ENCODE measurements at places on chromosomes 6 and 20.
A peak's percentile ranks its signal among the peaks of the same experiment; 100 is the strongest.

- DNase-seq: no peak
Measured at GRCh38 chr20:60869625-60870024, 382.4 kb upstream of the CDH4 start.

- DNase-seq: no peak
Measured at GRCh38 chr6:3635482-3635881, 116.0 kb downstream of the PXDC1 start.

DNA sequence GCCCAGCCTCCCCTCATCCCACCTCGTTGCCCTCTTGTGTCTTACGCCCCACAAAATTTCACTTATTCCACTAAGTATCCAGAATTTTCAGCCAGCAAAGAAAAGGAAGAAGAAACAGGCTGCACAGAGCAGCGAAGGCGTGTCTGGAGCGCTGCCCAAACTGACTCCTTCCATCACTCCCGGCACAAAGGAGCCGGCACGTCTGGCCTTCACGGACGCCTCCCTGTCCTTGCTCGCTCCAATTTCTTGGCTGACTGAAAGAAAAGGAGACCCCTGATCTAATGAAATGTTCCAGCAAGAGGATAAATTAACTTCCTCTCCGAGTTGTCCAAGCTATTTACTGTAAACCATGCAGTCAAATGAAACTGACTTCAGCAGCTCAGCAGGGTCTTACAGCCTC lies 152.3 kb upstream of the CDH4 start:
- DNase-seq: no peak

DNA sequence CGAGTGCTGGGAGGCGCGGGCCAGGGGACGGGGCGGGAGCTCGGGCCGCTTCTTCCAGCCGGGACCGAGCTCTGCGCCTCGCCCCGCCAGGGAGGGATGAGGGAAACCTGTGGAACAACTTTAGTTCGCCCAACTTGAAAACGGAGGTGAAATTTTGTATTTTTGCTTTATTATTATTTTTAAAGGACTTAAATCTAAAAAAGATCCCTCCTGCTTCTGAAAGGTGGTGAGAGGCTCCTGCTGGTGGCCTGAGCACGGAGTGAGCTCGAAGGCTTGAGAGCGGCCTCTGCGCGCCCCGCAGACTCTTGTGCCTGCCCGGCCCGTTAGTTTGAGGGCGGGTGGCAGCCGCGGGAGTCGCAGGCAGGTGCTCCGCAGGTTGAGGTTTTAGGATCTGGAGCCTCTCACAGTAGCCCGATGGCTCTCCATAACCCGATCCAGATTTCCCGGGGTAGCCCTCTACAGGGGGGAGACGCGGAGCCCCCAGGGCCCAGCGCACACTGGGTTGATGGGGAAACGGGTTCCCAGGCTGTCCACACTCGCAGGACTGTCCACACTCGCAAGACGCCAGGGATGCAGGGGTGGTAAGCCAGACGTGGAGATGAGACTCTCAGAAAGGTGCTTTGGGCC lies 46.2 kb upstream of the SUPT3H start:
- no peak for DNase-seq

GRCh38 chr20:34825530-34826362 lies at the start of gene NCOA6:
Gene NCOA6 (minus strand): TSS chr20:34825651. CDS start chr20:34782355, 43,296 bp downstream.
- DNase-seq: peak; percentile 71

- DNase-seq: no peak
Measured at GRCh38 chr6:5840734-5841390, 165.9 kb downstream of the NRN1 start.

DNA sequence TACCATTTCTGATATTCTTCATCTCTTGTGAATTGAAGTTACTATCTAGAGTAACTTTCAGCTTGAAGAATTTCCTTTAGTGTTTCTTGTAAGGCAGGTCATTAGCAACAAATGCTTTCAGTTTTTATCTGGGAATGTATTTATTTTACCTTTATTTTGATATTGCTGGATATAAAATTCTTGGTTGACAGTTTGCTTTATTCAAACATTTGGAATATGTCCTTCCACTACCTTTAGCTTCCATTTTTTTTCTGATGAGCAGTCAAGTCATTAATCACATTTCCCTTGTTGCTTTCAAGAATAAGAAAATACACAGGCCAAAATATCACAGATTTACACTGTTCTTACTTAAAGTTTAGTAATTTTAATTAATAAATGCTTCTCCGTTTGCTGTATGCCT lies 5.7 kb upstream of the NELFCD start:
- no peak for DNase-seq

DNA sequence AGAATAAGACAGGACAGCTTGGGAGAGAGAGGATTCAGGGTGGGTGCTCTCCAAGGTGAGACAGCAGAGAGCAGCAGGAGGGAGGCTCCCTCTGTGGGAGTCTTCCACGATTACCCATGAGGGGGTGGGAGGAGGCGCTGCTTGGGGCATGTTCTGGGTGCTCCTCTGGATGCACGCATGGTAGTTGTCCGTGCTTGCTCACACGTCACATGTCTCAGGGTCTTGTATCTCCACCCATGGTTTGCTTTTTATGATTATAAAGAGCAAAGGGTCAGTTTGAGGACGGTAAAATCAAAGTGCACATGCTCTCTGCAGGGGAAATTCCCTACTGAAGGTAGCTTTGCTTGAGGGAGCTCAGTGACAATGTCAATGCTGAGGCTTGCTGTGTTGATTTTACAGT lies 338.4 kb downstream of the THBS2 start:
- no peak for DNase-seq
